Right atrium auricular region (tissue), 2 donors: ENCODE measurements at places on chromosomes 12 and 14. TPM values are rescaled to one million over a fixed set of nuclear protein-coding genes. Genes with fewer than 3 reads are reported as not detected.

GRCh38 chr12:3705354-3705675 is 47.6 kb downstream of the CRACR2A start:
- no peak for DNase-seq

GRCh38 chr12:130680451-130680990 is 35.6 kb downstream of the RIMBP2 start:
- no peak for DNase-seq

DNA sequence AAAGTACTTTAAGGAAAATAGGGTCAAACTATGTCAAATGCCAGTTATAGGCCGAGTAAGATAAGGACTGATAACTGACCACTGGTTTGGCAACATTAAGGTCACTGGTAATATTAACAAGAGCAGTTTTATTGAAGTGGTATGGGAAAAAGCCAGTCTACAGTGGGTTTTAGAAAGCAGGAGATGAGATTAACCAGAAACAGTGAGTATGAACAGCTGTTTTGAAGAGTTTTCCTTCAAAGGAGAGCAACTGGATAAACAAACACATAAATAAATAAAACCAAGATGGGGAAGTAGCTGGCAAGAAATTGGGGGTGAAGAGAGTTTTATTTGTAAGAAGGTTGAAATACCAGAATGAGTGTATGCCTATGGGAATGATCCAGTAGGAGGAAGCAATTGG is 30.3 kb downstream of the KITLG start:
- DNase-seq: no peak

DNA sequence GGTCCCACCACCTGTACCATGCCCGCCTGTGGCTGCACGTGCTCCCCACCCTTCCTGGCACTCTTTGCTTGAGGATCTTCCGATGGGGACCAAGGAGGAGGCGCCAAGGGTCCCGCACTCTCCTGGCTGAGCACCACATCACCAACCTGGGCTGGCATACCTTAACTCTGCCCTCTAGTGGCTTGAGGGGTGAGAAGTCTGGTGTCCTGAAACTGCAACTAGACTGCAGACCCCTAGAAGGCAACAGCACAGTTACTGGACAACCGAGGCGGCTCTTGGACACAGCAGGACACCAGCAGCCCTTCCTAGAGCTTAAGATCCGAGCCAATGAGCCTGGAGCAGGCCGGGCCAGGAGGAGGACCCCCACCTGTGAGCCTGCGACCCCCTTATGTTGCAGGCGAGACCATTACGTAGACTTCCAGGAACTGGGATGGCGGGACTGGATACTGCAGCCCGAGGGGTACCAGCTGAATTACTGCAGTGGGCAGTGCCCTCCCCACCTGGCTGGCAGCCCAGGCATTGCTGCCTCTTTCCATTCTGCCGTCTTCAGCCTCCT is 1.1 kb downstream of the INHBE start:
- no peak for DNase-seq

Gene PAX9
- total RNA-seq: not detected

Gene NINJ2
- total RNA-seq: 8.8 TPM

Gene KRT72
- not detected for total RNA-seq

Gene SLC5A8
- not detected for total RNA-seq
